ENCODE measurements at places on chromosomes 2 and 18.

GRCh38 chr2:176103194-176103593 lies 3.6 kb downstream of the HOXD12 start:
- DNase-seq = no peak

DNA sequence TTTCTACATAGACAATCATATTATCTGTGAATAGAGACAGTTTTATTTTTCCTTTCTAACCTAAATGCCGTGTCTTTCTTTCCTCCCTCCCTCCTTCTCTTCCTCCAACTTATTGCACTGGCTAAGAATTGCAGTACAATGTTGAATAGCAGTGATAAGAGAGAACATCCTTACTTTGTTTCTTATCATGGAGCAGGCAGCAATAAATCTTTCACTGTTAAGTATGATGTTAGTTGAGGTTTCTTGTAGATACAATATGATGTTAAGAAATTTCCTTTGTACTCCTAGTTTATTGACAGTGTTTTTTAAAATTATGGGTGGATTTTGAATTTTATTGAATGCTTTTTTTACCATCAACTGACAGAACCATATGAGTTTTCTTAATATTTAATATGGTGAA lies 6.0 kb downstream of the LYPD6B start:
- DNase-seq = no peak

GRCh38 chr18:80074183-80074582 lies 34.9 kb upstream of the ADNP2 start:
- no peak for DNase-seq

- DNase-seq = no peak
Observed at GRCh38 chr2:234172066-234172465, 121.6 kb downstream of the SPP2 start.

GRCh38 chr2:140639628-140640027 lies 1491.2 kb downstream of the LRP1B start:
- DNase-seq = no peak

DNA sequence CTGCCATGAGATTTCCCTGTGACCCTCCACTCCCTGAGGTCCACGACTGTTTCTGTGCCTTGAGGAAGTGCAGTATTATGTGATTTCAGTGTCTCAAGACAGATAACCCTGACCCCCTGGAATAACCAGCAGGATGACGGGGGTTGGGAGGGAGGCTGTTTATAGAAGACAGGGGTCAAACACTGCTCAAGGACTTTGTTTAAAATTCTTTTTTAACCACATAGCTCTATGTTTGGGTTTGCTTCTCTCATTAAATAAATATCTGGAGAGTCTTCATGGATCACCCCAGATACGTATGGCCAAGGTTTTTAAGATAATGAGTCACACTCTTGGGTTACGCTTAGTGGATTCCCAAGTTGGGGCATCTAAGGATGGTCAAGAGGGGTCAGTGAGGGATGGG lies 523.8 kb upstream of the TNP1 start:
- DNase-seq = no peak
